Activated CD8-positive, alpha-beta memory T cell treated with anti-CD3 and anti-CD28 coated beads, Interleukin-2, amount 50 U/mL, for 48 hours (primary cell): ENCODE measurements at places on chromosomes 6 and 20.

GRCh38 chr6:167668019-167668753 lies 158.5 kb upstream of the AFDN start:
- DNase-seq: no peak

DNA sequence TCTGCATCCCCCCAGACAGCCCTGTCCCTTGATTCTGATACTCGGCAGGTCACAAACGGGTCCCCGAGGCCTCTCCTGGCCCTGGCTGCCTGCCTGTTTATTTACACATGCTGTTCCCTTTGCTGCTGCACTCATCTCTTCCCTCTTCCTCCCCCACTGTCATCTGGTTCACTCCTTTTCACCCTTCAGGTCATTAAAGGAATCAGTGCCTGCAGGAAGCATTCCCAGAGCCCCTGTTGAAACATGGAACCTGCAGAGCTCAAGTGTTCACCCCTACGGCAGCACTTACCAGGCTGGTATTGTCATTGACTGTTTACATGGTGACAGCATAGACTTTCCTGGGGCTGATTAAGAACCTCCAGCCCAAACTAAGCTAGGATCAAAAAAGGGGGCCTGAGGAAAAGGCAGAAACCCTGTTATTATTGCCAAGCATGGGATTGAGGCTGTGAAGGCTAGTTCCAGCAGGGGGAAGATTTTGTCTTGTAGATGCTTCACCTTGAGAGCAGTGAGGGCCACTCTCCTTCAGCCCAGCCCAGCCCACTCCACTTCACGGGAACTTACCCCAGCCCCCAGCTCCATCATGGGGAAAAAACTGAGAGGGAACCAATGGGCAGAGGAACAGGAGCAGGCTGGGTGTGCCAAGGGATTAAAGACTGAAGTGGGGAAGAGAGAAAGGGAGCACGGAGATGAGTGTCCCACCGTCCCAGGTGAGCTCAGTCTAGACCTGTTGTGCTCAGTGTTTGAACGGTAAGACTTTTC lies 73.2 kb downstream of the JPH2 start:
- DNase-seq: peak; percentile 30

GRCh38 chr20:20768202-20768815 lies 55.9 kb upstream of the RALGAPA2 start:
- no peak for DNase-seq

- no peak for DNase-seq
Measured at GRCh38 chr6:97102145-97102790, 177.7 kb downstream of the KLHL32 start.

DNA sequence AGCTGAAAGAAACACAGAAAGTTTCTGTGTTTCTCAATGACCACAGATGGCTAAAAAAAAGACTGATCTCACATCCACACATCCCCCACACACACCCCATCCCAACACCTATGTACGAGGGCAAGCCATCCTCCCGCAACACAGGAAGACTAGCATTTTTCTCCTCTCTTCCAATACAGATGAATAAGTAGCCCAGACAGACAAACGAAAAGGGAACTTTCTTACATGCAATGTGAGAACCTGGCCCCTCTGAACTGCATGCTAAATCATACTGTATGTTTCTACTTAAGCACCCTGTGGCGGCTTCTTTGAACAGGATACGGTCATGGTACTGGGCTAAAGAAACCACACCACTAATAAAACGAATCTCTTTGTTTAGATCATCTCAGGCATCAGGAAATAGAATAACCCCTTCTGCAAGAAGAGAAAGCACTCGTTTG lies 116.2 kb downstream of the GMDS start:
- no peak for DNase-seq

DNA sequence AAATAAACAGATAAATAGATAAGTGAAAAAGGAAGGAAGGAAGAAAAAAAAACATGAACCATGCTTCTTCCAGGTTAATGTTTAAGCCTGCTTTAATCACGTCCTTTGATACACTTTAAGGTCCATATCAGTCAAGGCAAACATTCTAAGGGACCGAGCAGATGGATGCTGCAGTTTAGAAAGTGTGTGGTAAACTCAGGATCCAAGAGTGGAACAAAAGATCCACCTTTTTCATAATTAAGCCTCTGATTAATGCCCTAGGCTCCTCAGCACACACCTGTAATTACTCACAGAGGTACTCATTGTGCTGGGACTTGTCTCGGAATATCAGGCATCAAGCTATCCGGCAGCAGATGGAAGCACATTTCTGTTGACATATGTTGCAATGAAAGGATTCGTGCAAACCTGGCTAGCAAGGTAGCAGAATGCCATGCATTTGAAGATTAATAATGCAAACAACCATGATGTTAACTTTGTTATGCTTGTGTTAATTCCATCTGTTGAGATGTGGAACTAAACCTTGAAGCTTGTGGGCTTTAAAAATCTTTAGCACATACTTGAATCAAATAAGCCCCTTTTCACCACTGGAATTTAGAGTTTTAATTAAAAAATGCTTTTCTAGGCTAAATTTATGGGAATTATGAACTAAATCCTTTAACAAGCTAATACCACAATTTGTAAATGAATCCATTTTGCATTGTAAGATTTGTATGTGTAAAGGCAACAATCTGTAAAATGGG lies 163.7 kb downstream of the RALGAPA2 start:
- no peak for DNase-seq

DNA sequence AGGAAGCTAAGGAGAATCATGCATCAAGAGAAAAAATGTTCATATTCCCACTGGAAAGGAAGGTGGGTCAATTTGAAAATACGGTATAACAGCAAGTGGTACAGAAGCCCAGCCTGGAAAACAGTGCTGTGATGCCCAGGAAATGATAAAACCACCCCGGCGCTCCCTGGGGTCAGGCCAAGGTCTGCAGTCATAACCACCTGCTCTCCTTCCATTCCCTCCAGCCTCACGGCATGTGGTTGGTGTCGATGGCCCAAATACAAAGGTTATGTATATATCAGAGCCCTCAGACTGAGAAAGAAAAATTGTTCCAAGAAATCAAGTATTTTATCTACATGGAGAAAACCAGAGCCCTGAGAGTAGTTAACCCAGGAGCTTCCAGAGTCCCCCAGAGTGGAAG lies 208.1 kb upstream of the CDYL start:
- DNase-seq: no peak

DNA sequence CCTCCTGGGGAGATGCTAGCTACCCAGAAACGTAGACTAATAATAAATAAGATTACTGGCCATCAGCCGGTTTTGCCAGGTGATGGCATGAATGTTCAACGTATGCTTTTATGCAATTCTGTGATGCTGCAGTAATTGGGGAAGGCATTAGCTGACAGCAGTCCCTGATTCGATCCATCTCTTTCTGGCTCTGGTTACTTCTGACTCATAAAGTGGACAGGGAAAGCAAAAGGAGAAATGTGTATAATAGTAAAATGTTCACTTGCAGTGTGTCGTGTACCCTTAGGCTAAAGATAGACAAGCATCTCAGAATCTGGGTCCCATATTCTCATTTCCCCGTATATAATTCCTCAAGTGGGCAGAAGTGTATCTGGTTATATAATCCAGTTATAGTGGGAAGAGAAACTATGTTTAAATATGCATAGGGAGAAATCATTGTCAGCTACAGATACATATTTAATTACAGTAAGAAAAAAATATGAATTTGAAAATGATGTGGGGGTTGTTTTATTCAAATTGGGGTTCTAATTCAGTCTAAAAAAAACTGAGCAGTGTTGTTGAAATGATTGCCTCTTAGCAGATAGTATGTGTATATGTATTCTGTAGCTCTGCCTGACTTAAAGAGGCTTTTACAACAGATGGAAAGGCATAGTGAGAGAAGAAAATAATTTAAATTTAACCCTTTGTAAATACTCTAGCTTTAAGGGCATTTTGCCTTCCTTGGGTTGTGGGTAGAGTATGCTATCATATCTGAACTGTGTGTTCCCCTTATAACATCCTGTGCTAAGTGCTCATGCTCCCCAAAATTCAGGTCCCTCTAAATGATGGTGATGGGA lies 40.6 kb downstream of the DOK5 start:
- no peak for DNase-seq

GRCh38 chr6:69026715-69027114 lies 391.6 kb downstream of the ADGRB3 start:
- no peak for DNase-seq

DNA sequence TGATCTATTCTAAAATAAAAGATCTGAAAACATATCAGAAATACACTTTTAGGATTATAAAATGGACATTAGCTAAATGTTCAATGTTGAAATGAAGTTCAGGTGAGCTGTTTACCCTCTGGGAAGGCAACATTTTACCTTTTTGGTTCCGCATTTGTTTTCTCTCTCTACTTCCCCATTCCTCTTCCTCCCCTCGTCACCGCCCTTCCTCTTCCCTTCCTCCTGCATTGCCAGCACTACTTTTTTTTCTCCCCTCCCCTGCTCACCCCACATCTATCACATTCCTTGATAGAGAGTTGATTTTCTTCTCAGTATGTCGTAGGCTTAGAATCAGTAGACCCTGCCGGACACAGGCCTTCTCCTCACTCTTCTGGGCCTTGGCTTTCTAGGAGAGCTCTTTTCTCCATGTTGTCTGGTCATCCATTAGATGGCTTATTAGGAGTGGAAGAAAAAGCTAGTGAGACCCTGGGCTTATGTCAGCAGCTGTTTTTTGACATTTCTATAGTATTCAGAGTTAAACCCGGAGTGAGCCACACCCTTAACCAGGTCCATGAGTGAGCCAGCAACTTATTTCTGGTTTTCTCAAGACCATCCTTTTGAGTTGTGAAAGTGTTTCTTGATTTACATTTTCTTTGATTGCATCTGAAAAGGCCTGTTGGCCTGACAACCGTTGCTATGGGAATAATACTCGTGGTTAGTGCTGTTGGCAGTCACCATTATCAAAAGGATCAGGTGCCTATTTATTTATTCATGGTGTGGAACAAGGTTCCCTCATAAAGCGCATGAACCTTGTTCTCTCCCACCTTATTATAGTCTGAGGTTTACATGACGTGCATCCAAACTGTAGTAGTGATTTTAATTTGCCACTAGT lies 90.9 kb downstream of the DTD1 start:
- DNase-seq: no peak

- no peak for DNase-seq
Measured at GRCh38 chr20:13284830-13285229, 63.8 kb downstream of the ISM1 start.

GRCh38 chr6:160247457-160247883 lies 11.2 kb downstream of the SLC22A2 start:
- DNase-seq: no peak

GRCh38 chr6:28142446-28142845 lies 763 bp downstream of the ZKSCAN8 start:
- DNase-seq: no peak

DNA sequence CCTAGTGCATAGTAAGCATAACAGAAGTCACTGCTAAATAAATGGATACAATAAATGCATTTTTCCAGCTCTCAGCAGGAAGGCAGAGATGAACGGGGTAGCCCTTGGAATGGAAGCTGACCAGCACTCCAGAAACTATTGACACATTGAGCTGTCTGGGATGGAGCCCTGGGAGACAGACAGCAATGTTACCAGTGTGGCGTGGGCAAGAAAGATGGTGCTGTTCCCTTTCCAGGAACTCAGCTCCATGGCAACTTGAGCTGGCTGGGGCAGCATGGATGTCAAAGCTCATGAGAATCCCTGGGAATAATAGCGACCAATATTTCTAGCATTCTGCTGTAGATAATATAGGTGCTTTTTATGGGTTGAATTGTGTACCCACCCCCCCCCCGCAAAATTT lies 104.3 kb upstream of the PTPRT start:
- no peak for DNase-seq

- no peak for DNase-seq
Measured at GRCh38 chr6:106324726-106325335, 729 bp downstream of the ATG5 start.

GRCh38 chr6:97461218-97461617 lies 178.2 kb upstream of the MMS22L start:
- DNase-seq: no peak

GRCh38 chr6:37543361-37543760 lies 43.7 kb upstream of the CCDC167 start:
- no peak for DNase-seq

- DNase-seq: no peak
Measured at GRCh38 chr6:99711302-99711701, 104.7 kb downstream of the PRDM13 start.

GRCh38 chr6:19925533-19925932 lies 88.4 kb downstream of the ID4 start:
- DNase-seq: no peak

GRCh38 chr6:166627875-166628801 lies 1.1 kb upstream of the RPS6KA2 start:
- DNase-seq: peak; percentile 72

DNA sequence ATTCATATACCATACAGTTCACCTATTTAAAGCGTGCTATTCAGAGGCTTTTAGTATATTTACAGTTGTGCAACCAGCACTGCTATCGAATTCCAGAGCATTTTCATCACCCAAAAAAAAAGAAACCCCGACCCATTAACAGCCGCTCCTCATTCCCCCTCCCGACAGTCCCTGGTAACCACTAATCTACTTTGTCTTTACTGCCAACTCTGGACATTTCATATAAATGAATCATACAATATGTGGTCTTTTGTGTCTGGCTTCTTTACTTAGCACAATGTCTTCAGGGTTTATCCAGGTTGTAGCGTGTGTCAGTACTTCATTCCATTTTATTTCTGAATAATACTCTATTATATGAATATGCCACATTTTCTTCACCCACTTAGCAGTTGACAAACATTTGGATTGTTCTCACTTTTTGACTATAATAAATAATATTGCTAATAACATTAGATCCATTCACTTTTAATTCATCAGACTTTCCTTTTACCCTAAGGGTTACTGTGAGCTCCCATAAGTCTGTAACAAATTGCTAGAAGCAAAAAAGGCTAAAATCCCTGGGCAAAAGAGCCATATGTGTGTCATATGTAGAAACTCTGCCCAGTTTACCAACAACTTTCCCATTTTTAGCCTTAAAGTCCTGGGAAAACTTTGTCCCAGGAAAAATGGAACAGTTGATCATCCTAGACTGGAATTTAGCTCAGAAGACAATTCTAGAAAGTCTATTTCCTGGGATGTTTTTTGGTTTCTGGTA lies 23.2 kb upstream of the ROS1 start:
- no peak for DNase-seq

DNA sequence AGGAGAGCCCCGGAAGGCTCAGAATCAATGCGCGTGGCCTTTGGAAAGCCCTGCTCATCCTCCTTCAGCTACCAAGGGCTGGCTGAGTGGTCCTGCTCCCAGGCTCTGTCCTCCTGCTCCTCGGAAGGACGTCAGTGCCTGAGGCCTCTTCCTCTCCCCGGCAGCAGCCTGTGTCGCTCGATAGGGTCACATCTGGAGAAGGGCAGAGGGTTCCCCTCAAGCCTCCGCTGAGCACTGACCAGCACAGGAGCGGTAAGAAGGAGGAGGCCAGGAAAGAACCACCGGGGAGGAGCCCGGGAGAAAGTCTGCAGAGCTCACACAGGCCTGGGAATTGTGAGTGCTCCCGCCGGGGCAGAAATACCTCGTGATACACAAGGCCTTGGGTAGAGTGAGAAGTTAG lies 21.2 kb downstream of the KIF25 start:
- no peak for DNase-seq

GRCh38 chr20:58593880-58594638 lies 57.0 kb upstream of the STX16 start:
- DNase-seq: no peak
